ENCODE measurements at places on chromosomes 11 and 22. TPM values are rescaled to one million over a fixed set of nuclear protein-coding genes. Genes with fewer than 3 reads are reported as not detected.
A peak's percentile ranks its signal among the peaks of the same experiment; 100 is the strongest.

C11orf42 gene
- not detected for total RNA-seq

FSHB gene
- total RNA-seq, result not detected

VSTM5 gene
- total RNA-seq, result not detected

ZNF280B gene
- 8.2 TPM for total RNA-seq

LRRC56 gene
- 3.4 TPM for total RNA-seq

NUDT8 gene
- 6.5 TPM for total RNA-seq

GSTT2 gene
- total RNA-seq, result 0.24 TPM

PGA5 gene
- 0.33 TPM for total RNA-seq

CCDC157 gene
- 4.8 TPM for total RNA-seq

MN1 gene
- 2.8 TPM for total RNA-seq

OR8D4 gene
- total RNA-seq, result not detected

MOGAT2 gene
- total RNA-seq, result not detected

DNA sequence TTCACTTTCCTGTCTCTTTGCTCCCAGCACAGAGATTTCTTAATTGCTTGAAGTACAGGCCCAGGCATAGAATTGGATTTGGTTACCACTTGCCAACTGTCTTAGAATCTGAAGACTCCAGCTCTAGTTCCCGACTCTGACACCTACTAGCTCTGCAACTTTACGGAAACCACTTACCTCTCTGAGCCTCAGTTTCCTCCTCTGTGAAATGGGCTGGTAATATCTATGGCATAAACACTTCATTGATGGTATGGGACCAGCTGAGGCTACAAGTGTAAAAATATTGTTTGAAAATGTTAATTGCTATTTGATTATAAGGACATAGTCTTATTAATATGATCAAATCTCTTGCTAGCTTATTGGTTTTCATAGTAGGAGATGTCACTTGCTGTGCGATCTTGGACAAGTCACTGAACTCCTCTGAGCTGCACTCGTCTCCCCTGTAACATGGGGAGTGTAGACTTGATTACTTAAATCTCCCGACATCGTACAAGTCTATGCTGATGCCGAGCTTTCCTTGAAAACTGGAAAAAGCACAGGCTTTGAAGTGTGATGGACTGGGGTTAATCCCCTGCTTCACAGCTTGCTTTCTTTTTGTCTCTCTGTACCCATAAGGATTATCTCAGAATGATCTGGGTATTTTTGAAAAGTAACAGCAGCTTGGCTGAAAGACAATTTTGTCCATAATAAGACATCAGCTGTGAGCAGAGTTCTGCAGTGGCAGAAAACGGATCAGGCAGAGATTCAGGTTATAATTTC, 11.8 kb upstream of the E2F8 start:
- peaks cover 25% of the 10 kb centered on the region for H3K36me3 ChIP-seq
- no peak for DNase-seq
- no peak overlapping the region for H3K27ac ChIP-seq
- H3K27me3 ChIP-seq, result no peaks in the 10 kb centered on the region
- no peak overlapping the region for H3K4me3 ChIP-seq
- no peaks in the 10 kb centered on the region for H3K4me1 ChIP-seq

- H3K4me1 ChIP-seq, result 0 out of 2 replicates have a peak, but pooled peaks cover 2% of the 10 kb centered on the region
- H3K4me3 ChIP-seq, result no peak overlapping the region
- peaks cover 19% of the 10 kb centered on the region for H3K36me3 ChIP-seq
- no peak for DNase-seq
Observed at GRCh38 chr22:38613588-38613987, 42.6 kb downstream of the FAM227A start.

DNA sequence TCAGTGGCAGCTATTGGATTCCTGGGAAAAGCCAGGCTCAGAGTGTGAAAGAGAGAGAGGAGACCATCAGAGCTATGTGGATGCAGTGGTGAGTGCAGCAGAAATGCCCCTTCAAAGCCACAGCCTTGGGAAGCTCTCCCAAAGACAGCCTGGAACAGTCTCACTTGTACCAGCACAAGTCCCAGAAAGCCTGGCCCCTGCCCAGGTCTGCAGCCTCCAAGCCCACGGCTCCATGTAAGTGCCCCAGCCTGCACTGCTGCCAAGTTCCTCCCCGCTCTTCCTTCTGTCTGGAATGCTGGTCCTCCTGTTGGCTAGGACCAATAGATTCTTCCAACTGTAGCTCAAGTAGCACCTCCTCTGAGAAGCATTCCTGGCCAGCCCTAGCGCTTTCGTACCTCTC, 539.7 kb downstream of the MIAT start:
- no peak overlapping the region for H3K4me3 ChIP-seq
- no peaks in the 10 kb centered on the region for H3K27me3 ChIP-seq
- DNase-seq, result no peak
- H3K27ac ChIP-seq, result no peak overlapping the region
- no peaks in the 10 kb centered on the region for H3K36me3 ChIP-seq

GRCh38 chr22:30985561-30986208, 16.6 kb downstream of the TUG1 start:
- DNase-seq, result no peak
- no peak overlapping the region for H3K27ac ChIP-seq
- no peaks in the 10 kb centered on the region for H3K27me3 ChIP-seq
- no peaks in the 10 kb centered on the region for H3K4me1 ChIP-seq
- peaks cover 60% of the 10 kb centered on the region for H3K36me3 ChIP-seq
- H3K4me3 ChIP-seq, result no peak overlapping the region

DNA sequence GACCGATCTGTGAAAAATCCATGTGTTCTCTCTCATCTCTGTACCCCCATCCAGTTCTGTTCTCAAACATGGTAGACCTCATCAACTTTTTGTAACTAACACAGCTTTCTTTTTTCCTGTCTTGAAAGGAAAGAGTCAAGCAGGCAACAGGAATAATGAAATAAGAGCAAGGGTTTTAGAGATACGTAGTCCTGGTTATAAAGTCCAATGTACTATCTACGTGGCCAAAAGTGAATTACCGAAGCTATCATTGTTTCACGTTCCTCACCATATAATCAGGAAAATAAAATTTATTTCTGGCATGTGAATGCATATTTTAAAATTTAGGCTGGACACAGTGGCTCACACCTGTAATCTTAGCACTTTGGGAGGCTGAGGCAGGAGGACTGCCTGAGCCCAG, 472.2 kb upstream of the ANO3 start:
- no peaks in the 10 kb centered on the region for H3K4me1 ChIP-seq
- DNase-seq, result no peak

DNA sequence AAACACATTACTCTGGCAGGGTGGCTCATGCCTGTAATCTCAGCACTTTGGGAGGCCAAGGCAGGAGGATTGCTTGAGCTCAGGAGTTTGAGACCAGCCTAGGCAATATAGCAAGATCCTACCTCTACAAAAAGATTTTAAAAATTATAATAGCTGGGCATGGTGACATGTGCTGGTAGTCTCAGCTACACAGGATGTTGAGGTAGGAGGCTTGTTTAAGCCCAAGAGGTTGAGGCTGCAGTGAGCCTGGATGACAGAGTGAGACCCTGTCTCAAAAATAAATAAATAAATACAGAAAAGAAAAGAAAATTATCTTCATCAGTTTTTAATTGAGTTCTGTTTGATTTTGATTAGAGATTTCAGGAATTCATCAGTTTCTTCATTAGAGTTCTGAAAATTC, 5.2 kb downstream of the CCDC134 start:
- DNase-seq, result no peak
- no peak overlapping the region for H3K4me3 ChIP-seq
- no peak overlapping the region for H3K27ac ChIP-seq
- H3K36me3 ChIP-seq, result peaks cover 7% of the 10 kb centered on the region
- peaks cover 4% of the 10 kb centered on the region for H3K4me1 ChIP-seq

- no peak overlapping the region for H3K27ac ChIP-seq
- DNase-seq, result peak; percentile 37
- H3K4me3 ChIP-seq, result no peak overlapping the region
- H3K36me3 ChIP-seq, result no peaks in the 10 kb centered on the region
Observed at GRCh38 chr11:104873252-104873651, 25.0 kb downstream of the CASP12 start.

GRCh38 chr22:33389936-33390335, 331.8 kb upstream of the SYN3 start:
- no peaks in the 10 kb centered on the region for H3K4me1 ChIP-seq
- peaks cover 2% of the 10 kb centered on the region for H3K36me3 ChIP-seq
- H3K27me3 ChIP-seq, result no peaks in the 10 kb centered on the region
- H3K27ac ChIP-seq, result no peak overlapping the region
- no peak for DNase-seq
- H3K4me3 ChIP-seq, result no peak overlapping the region

DNA sequence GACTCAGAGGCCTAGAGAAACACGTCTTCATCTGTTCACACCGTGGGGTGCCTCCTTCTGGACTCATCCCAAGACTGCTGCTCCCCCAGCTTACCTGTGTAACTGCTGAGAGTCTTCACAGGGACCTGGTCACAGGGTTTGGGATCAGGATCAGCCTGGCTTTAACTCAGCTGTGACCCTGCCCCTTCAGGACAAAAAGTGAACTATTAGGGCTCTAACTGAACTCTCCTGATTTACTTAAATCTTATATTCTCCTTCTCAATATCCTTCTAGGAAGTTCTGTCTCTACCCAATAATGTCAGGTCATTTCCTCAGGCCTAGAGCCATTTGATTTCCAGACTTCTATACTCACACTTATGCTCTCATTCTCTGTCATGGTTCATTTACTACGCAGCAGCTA, 108.4 kb downstream of the ZNF280B start:
- no peak overlapping the region for H3K4me3 ChIP-seq
- H3K4me1 ChIP-seq, result no peaks in the 10 kb centered on the region
- H3K27ac ChIP-seq, result no peak overlapping the region

DNA sequence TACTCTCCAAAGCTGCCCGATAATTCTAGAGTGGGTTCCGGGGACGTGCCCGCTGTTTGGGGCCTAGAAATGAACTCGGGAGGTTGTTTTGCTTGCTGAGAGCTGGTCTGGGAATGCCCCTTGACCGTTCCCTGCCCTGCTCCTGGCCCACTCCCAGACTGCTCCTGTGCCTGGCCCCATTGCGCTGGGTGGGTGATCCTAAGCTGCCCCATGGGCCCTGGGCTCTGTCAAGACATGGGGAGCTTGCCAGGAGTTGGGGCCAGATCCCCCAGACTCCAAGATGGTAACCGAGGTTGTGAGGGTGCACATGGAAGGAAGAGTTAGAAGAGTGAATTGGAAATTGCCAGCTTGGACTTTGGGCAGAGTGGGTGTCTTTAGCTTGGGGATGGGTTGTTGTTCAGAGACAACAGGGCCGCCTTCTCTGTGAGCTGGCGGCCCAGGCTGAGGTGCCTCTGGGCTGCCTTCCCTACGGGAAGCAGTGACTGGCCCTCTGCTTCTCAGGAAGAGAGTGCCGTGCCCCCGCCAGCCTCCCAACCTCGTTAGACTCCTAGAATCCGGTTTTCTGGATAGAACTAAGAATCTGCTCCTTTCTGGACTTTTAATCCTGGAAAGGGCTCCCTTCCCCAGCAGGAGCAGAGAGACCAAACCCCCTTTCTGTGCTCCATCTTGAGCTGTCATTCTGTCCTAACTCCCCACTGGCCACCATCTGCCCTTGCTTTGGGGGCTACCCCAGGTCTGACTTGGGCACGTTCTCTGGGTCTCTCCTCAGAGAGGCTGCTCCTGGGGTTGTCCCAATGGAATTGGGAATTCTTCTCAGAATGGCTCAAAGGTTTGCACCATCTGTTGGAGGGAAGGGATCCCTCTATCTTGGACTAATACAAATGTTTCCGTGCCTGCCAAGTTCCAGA, 1.8 kb downstream of the ST3GAL4 start:
- no peaks in the 10 kb centered on the region for H3K36me3 ChIP-seq
- no peak for DNase-seq
- H3K27ac ChIP-seq, result no peak overlapping the region
- peaks cover 6% of the 10 kb centered on the region for H3K4me1 ChIP-seq
- peak overlapping the region; percentile 71 for H3K4me3 ChIP-seq

DNA sequence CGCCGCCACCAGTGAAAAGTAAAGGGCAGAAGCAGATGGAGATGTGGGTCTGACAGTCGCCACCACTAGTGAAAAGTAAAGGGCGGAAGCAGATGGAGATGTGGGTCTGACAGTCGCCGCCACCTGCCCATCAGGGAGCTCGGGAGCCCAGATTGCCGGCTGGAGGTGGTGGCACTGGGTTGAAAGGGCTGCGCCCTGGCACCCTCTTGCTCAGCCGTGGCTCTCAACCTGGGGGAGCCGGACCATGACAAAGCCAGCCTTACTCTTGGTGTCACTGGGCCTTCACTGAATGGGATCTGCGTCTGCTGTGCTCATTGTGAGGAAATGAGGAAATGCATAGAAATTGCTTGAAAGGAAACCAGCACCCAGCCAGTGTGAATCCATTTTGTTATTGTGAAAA, 36.3 kb downstream of the AP2A2 start:
- no peak overlapping the region for H3K4me3 ChIP-seq
- peaks cover 57% of the 10 kb centered on the region for H3K36me3 ChIP-seq
- no peaks in the 10 kb centered on the region for H3K4me1 ChIP-seq
- no peak overlapping the region for H3K27ac ChIP-seq
- H3K27me3 ChIP-seq, result no peaks in the 10 kb centered on the region
- DNase-seq, result no peak

- H3K4me1 ChIP-seq, result no peaks in the 10 kb centered on the region
- H3K27ac ChIP-seq, result no peak overlapping the region
- no peak for DNase-seq
- H3K36me3 ChIP-seq, result no peaks in the 10 kb centered on the region
- H3K4me3 ChIP-seq, result no peak overlapping the region
- H3K27me3 ChIP-seq, result no peaks in the 10 kb centered on the region
Observed at GRCh38 chr22:25777870-25778269, 35.9 kb downstream of the MYO18B start.

- H3K4me1 ChIP-seq, result no peaks in the 10 kb centered on the region
- H3K36me3 ChIP-seq, result no peaks in the 10 kb centered on the region
- H3K27ac ChIP-seq, result no peak overlapping the region
- no peak for DNase-seq
- peaks cover 29% of the 10 kb centered on the region for H3K27me3 ChIP-seq
Observed at GRCh38 chr22:22048981-22049531, 66.5 kb upstream of the TOP3B start.

GRCh38 chr11:16986434-16987204, 27.6 kb downstream of the PLEKHA7 start:
- H3K4me3 ChIP-seq, result no peak overlapping the region
- H3K4me1 ChIP-seq, result peaks cover 17% of the 10 kb centered on the region
- peak; percentile 48 for DNase-seq
- no peaks in the 10 kb centered on the region for H3K36me3 ChIP-seq
- H3K27me3 ChIP-seq, result no peaks in the 10 kb centered on the region
- H3K27ac ChIP-seq, result no peak overlapping the region
